ENCODE measurements at places on chromosomes 13 and 19.

DNA sequence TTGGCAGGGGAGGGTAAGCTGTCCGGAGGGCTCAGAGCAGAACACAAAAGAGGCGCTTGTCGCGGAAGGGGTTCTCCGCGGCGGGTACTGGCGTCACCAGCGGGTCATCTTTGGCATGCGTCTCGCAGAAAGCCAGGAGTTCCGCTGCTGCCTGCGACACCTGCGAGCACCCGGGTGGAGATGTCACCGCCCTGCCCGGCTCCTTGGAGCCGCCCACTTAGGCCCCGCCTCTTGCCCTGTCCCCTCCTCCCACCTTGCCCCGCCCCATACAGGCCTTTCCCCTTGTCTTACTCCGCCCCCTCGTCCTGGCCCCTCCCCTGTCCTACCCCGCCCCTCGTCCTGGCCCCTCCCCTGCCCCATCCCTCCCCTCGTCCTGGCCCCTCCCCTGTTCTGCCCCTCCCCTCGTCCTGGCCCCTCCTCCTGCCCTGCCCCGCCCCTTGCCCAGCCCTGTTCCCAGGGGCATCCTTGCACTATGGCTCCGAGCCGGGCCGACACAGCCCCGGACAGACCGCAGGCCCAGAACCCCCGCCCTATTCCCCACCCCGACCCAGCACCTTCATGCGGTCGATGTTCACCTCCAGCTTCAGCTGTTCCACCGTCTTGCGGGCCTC, 1.9 kb downstream of the GNG8 start:
- DNase-seq: peak; percentile 45

DNA sequence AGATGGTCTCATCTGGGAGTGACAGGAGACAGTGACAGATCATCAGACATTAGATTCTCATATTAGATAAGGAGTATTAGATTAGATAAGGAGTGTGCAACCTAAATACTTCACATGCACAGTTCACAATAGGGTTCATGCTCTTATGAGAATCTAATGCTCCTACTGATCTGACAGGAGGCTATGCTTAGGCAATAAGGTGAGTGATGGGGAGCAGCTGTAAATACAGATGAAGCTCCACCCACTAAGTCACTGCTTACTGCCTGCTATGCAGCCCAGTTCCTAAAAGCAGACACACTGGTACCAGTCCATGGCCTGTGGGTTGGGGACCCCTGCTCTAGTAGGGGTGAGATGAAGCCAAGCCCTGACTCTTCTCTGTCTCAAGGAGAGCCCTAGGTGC, 10.0 kb upstream of the IGFL3 start:
- DNase-seq: no peak

DNA sequence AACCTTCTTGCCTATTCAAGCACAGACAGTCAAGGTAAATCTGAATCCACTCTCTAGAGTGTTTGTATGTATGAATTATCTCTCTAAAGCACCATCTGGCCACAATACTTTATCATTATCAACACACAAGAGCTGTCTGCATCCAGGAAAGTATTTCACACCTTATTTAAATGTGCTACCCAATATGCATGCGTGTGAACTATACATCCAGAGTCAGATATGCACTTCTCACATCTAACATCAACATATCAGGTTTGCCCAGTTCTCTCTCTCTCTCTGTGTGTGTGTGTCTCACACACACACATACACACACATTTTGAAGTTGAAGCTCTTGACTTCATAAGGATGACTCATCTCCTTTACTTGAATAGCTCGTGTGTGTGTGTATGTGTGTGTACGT, 697.5 kb upstream of the PCDH20 start:
- DNase-seq: no peak

DNA sequence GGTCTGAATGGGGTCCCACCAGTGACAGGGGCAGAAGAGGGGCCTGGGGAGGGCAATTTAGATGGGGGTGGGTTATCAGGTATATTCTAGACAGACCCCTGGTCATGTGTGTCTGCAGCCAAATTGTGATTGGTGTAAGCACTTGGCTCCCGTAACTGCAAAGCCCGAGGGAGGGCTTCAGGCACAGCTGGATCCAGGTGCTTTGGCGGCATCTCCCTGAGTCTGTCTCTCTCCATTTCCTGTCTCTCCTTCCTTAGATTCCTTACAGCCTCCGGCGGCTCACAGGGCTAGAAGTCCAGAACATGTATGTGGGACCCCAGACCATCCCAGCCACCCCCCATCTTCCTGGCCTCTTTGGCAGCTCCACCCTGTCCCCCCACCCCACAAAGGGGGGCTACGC, 31.4 kb downstream of the DHX34 start:
- no peak for DNase-seq

- DNase-seq: no peak
Observed at GRCh38 chr19:38619361-38620174, 580 bp downstream of the EIF3K start.

- no peak for DNase-seq
Observed at GRCh38 chr19:1882089-1882785, 3.1 kb downstream of the ABHD17A start.

DNA sequence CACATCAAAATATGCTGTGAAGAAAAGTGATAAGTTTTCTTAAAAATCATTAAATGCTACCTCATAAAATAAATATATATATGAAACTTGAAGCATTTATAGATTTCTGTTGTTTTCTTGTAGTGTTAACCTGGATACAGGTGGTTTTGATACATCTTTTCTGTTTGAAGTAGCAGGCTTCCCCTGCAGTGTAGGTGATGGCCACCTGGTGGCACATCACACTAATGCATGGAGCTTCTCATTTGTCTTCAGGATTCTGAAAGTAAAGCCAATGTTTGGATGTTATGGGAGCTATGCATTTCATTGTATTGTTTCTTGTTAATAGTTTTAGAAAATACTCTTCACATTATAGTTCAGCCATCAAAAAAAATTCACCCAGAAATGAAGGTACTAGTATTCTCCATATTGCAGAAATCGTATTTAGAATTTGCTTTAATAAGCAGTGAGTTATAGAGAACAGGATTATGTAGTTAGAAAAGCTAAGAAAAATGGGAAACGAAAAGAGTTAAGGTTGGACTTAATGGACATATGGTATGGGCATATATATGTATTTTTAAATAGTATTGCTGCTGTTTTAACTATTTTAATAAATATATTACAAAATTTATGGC, 18.7 kb downstream of the GPR180 start:
- DNase-seq: no peak

All from HS-5 (cell line).